Renal cortical epithelial cell (primary cell): ENCODE measurements at places on chromosomes 7 and 10. TPM values are rescaled to one million over a fixed set of nuclear protein-coding genes. Genes with fewer than 3 reads are reported as not detected.

GRCh38 chr7:74092321-74092963 is 8.8 kb downstream of the LIMK1 start:
- no peak for DNase-seq

Gene KIAA1549
- total RNA-seq = 1.0 and 10.1 TPM in 2 replicates

GRCh38 chr7:140911746-140912145 is 13.0 kb downstream of the BRAF start:
- DNase-seq = peak; percentile 26

- no peak for DNase-seq
These were observed 128.0 kb downstream of the GLI3 start for GRCh38 chr7:42108803-42109528.

- no peak for DNase-seq
These were observed 4.6 kb downstream of the GRID2IP start for GRCh38 chr7:6546498-6547251.

- DNase-seq = peak; percentile 75
These were observed 10.3 kb upstream of the ANKRD1 start for GRCh38 chr10:90930971-90931871.

DNA sequence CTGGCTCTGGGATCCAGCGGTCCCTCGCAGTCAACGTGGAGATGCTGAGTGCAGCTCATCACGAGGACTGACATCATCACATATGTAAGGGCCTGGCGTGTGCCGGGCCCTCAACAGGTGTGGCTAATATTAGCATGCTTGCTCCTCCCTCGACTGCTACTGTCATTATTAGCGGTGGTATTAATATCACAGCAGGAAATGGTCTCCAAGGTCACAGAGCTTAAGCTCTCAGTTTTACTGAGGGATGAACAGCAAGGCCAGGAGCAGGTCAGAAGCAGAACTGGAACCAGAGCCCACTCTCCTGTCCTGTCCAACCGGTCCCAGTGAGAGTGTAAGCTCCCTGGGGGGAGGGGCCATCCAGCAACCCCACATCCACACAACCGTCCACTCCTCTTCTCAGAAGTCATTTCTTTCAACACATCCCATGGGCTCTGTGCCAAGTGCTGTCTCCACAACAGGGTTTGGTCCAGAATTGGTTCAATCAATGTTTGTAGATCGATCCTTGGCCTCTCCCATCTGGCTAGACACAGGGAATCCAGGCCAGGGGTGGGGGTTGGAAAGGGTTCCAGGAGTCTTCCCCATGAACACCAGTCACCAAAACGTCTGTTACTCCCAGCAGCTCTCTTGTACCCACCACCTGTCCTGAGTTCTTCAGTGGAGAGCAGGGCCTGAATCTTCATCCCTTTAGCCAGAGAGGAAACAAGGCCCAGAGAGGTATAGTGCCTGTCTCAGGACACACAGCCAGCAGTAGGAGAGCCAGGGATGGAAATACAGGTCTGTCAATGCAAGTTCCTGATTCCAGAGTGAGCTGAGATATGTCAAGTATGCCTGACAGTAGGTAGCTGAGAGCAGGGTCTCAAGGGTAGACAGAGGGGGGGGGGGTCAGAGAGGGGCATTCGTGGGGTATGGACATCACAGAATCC is 45.3 kb upstream of the ZMIZ1 start:
- no peak for DNase-seq

DNA sequence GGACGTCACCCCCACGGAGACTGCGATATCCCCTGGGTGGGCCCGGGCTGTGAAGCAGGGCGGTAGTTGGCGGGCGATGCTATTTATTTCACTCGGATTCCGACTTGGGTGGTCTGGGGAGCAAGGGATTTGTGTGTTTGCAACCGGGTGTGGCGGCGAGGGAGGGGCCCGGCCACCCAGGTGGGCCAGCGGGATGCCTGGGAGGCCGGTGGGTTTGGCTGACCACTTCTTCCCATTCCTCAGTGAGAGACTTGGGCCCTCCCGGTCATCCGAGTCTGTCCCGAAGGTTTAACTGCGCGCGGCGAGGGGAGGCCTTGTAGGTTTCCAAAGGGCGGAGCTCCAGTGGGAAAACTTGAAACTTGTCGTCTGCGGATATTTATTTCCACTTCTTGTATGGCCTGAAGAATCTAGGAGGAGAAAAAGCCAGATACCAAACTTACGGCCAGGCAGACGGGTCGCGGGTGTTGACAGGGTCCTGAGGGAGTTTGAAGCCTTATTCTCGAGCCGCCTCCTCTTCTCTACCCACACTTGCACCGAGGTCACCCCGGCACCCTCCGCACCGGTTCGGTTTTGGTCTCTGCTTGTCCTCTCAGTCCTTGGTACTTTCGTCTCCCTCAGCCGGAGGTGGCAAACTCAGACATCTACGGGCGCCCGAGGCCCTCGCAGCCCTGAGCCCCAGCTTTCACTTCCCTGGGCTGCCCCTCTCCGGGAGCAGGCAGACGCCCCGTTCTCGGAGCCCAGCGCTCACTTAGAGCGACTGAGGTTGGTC is 17.9 kb downstream of the ZNF316 start:
- DNase-seq = no peak

Gene PALD1
- 1.7 and 2.6 TPM in 2 replicates for total RNA-seq

Gene WNT16
- 0.30 TPM in 1 of 2 replicates, not detected in the other for total RNA-seq

Gene BCAP29
- 63.4 and 116 TPM in 2 replicates for total RNA-seq

Gene PIK3AP1
- 5.4 and 14.9 TPM in 2 replicates for total RNA-seq

Gene STEAP2
- 7.1 and 20.2 TPM in 2 replicates for total RNA-seq

Gene SERPINE1
- 860 and 1,733 TPM in 2 replicates for total RNA-seq

Gene SFTPA1
- total RNA-seq = not detected in 2 replicates

GRCh38 chr10:125233726-125234125 is 73.4 kb upstream of the CTBP2 start:
- no peak for DNase-seq

Gene FOXK1
- total RNA-seq = 24.3 and 45.8 TPM in 2 replicates

DNA sequence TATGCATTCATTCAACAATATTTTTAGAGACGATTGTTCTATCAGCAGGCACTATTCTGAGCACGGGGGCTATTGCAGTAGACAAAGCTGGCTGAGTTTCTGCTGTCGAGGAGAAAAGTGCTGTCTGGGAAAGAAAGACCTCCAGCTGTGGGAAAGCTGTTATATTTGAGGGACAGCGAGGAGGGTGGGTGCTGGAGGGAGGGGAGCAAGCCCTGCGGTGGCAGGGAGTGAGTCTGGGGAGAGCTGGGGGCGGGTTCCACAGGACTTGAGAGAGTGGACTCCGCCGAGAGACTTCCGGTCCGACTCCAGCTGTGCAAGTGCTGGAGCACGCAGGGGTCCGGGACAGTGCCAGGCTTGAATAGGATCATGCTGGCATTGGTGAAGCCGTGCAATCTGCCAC is 602.1 kb upstream of the FOXK1 start:
- DNase-seq = no peak

Gene RTKN2
- total RNA-seq = 3.4 and 4.7 TPM in 2 replicates

Gene GIMAP1
- total RNA-seq = not detected in 2 replicates

Gene SDK1
- total RNA-seq = 6.3 and 30.9 TPM in 2 replicates

Gene SPDYE1
- not detected in 2 replicates for total RNA-seq

Gene AGAP5
- 1.0 and 3.4 TPM in 2 replicates for total RNA-seq

DNA sequence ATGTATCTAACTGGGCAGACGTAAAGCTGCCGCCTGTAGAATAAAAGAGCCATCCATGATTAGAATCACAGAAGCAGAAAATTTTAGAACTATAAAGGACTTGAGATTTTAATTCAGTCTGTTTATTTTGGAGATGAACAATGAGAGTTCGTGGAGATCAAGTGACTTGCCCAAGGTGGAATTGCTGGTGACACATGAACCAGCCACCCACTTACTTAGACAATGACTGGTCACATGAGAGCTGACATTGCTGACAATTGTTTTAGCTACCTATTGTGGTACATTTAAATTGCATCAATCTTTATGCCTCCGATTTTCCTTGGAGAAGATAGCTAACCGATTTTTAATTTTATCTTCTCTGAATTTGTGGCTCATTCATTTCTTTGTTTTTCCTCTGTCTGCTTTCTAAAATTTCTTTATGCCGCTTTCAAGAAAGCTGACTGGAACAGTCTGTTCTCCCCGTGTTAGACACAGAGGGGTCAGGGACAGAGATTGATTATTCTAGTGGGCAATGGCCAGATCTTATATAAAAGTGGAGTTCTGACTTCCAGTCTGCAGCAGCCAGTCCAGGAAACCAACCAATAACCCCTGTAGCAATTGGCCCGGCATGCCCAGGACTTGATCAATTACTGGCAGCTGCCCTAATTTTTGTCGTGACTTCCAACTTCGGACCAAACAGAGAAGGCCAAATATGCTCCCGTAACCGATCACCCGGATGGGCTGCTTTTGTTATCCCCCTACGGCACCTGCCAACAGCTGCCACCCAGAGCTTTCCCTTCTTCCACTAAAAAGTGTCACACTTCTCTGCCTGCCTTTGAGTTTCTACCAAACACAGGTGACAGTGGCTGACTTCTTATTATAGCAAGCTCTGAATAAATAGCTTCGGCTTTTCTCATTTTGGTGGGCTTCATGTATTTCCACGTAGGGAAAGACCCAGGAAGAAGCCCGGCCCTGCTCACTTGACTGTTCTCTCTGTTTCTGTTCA is 241.6 kb downstream of the CAMK1D start:
- DNase-seq = no peak

- DNase-seq = no peak
These were observed 569.1 kb downstream of the INHBA start for GRCh38 chr7:41133690-41134299.

DNA sequence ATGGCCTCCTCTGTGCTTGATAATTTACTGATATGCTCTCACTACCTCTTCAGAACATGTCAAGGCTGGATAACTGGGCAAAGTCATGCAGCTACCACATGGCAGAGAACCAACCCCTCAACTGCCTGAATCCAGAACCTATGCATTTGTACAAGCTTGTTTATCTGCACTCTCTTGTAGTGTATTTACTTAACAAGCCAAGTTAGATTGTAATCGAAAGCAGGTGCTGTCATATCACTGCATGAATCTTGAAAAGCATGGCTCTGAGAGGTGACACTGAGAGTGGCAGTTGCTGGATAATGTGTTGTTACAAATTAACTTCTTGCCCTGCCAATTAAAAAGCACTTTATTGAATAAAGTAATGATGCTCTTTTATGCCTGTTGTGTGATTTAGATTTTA is 588.6 kb downstream of the NRG3 start:
- no peak for DNase-seq

DNA sequence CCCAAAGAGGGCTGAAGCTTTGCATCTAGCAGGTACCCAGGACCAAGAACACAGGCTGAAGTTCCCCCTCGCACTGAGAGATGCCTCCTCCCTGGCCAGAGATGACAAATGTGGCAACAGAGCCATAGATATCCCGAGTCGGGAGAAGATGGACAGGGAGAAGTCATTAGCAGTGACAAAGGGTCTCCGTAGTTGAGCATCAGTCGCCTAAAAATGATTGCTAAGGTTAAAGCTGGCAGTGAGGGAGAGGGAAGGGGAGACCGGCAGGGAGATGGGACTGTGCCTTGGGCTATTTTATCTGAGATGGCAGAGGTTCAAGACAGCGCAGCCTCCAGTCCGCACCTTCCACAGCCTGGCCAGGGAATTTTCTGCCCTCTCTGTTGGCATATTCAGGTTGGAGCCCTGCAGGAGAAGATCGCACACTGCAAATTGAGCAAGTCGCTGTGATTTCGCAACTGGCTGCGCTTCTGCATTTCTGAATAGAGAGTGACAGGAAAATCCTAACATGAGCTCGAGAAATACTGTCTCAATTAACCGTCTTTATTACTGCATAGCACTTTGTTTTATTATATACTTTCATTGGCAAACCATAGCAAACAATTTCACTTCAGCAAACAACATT is 238.9 kb upstream of the GPR26 start:
- no peak for DNase-seq

Gene TRIL
- 0.35 and 0.94 TPM in 2 replicates for total RNA-seq

Gene EZH2
- total RNA-seq = 7.9 and 10.1 TPM in 2 replicates

Gene TMEM243
- total RNA-seq = 54.5 and 60.6 TPM in 2 replicates

Gene H2BK1
- not detected in 2 replicates for total RNA-seq

GRCh38 chr7:111903016-111903415 is 303.2 kb downstream of the DOCK4 start:
- no peak for DNase-seq

DNA sequence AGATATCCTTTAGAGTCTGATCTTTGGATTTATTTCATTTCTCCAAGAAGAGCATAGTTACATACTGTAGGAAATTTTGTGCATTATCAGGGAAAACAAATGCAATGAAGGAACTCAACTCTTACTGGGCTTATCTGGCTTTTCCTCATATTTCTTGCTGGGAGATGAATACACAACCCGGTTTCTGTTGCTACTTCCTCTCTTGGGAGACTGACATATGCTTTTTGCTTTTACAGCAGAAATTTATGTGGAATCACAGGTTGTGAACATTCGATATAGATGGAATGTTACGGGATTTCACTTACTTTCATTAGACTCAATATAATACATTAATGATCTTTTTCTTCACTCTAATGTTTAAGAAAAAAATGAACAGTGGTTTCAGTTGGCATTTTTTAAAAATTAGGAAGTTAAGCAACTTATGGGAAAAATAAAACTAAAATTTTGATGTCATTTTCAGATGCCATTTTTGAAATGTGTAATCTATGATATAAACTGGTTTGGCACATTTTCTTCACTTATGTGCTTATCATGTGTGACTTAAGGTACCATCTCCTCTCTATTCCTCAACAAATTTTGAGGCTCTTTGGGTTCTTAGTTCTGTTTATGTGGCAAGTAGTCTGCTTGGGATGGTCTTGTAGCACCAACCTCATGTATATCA is 7.1 kb downstream of the SND1 start:
- DNase-seq = no peak

- no peak for DNase-seq
These were observed 977 bp downstream of the CACNB2 start for GRCh38 chr10:18140957-18141845.

GRCh38 chr10:6841761-6842160 is 261.7 kb upstream of the PRKCQ start:
- DNase-seq = no peak

DNA sequence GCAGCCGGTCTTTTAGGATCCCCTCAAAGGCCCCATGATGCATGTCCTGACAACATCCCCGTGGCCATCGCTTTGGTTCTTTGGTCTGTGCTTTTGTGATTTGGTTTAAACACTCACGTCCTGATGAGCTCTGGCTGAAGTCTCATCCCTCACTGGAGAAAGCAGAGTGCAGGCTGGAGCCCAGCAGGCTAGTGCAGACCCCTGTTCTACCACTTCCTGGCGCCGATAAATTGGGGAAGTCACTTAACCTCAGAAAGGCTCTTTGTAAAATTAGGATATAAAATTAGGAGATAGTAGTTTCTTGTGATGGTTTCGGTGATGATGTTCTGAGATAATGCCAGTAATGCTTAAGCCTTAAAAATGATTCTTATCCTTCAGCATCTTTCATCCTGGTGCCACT is 307.6 kb downstream of the GFRA1 start:
- no peak for DNase-seq

Gene NPTX2
- total RNA-seq = 0.35 TPM in 1 of 2 replicates, not detected in the other
